NCI-H187 treated with DMSO at 0.1 percent for 48 hours (cell line): ENCODE measurements at places on chromosomes 2 and 18.

GRCh38 chr2:3021720-3022119 lies 355.9 kb downstream of the EIPR1 start:
- no peak for DNase-seq

GRCh38 chr2:111169268-111169667 lies 48.6 kb downstream of the BCL2L11 start:
- no peak for DNase-seq

DNA sequence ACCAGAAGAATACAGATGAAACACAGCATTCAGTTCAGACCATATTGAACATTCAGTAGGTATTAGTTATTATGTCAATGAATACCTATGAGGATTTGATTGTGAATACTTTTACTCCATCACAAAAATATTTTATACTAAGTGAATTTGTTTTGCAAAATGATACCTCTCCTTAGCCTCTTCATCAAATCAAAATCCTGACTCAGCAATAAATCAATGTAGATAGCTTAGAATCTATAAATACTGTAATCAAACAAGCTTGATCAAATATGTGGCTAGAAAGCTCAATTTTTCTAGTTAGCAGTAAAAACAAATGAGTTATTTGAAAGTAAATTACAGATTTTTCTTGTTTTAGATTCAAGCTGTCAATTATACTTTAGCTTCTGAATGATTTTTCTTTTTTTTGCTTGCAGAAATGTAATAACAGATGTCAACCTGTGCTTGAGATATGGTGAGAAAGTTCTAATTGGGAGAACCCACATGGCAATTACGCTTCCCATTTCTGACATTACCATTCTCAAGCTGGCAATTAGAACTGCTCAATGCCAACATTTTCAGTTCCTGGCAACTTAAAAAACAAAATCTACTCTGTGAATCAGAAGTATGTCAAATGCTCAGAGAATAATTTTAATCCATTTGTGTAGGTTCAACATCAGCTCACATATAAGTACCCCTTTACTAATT lies 109.6 kb downstream of the PRELID3A start:
- DNase-seq, result no peak

DNA sequence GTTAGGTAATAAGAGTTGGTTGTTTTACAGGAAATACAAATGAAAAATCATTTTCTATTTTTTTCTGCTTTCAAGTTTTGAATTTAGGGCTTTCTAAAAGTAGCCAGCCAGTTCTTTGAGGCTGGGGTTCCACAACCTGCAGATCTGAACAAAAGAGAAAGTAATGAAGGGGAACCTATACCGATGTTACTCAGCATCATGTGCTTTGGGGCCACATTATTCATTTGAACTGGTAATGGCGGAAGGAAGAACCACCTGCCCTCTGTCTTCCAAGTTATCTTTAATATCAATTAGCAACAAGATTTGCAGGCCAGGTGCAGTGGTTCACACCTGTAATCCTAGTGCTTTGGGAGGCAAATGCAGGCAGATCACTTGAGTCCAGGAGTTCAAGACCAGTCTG lies 12.9 kb upstream of the MRO start:
- DNase-seq, result no peak

DNA sequence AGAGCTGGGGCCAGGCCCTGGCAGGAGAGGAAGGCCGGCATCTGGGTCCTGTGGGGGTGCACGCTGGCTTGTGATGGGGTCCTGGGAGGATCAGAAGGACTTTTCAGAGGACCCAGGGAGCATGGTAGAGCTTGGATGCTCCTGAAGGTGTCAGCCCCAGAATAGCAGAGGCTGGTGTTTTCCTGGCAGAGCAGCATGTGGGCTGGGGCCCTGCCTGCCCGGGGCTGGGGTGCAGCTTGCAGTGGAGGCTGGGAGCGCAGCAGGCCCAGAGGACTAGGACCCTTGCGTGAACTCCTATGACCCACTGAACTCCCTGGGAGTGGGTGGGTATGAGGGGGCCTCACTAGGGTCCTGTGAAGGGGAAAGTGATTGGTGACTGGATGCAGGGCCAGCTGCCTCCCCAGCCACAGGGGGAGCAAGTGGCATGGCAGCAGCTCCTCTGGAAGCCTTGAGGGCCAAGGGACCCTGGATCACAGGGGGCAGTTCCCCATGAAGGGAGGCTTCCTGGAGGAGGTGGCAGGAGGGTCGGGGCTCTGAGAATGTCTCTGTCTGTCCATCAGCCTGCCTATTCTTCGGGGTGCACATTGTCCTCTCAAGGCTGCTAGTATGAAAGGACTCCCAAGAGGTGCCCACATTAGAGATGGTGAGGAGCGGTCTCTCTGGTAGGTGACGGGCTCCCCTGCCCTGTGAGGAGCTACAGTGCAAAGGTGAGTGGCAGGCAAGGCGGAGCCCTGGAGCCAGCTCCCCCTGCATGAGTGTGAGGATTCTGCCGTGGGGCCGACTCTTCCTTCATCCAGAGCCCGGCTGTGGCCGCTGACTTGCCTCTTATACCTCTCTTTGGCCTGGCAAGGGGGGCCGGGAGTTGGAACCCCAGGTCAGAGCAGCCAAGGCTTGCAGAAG lies 249.0 kb downstream of the DYSF start:
- no peak for DNase-seq

- DNase-seq, result no peak
Measured at GRCh38 chr2:172299741-172300140, 127.6 kb upstream of the ITGA6 start.

DNA sequence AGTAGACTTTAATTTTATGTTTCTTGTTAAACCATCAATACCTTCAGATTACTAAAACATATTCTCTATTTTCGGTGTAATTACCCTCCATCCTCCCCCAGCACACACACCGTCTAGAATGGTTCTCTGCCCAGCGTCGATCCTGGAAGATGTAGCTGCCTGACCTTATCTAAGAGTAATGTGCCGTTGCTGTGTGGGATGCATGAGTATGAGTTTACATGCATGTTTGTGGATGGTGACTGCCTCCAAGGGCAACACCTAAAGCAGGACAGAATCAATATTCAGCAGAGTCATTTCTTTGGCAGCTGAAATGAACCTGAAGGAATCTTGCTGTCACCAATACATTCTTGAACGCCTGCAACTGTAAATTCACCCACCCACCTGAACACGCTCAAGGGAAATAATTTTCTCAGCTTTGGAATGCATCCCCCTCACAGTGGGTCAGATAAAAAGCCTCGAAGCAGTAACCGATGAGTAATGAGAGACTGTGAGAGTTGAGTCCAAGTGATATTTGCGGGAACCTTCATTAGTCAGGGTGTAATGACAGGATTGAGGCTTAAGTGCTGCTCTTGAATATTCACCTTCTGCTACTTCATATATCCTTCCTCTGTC lies 155.8 kb upstream of the RND3 start:
- no peak for DNase-seq

DNA sequence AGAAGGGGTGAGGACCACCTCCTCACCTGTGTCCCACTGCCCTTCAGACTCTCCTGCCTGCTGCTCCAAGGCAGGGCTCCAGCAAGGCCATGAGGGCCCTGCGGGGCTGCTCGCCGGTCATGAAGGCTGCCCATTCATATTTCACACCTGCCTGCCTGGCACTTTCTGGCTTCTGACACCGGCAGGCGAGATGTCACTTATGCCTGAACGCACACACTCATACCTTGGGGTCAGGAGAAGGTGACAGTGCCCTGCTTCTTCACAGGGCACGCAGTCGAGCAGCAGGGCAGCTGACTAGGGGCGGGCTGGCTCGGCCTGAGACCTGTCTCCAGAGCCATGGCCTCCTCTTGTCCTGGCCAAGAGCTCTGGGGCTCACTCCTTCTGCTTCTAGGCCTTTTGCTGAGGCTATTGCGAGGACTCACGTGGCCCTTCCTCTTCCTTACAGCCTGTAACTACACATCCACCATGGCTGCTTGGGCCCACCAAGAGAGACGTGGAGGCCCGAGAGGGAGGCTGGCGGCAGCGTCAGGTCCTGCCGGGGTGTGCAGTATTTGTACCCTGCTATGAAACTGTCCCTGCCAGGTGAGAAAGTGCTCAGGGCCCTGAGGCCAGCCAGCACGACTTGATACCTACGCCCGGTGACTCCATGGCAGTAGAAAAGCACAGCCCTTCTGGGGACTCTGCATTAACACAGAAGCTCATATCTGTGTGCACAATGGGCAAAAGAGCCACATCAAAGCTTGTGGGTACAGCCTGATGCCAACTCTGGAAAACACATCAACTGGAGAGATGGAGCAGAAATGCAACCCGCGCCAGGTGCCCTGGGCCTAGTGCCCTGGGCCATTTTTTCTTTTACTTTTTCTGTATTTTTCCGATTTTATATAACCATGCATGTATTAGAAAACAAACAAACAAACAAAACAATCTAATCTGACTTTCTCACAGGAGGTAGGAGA lies 30.6 kb downstream of the HS6ST1 start:
- DNase-seq, result no peak

DNA sequence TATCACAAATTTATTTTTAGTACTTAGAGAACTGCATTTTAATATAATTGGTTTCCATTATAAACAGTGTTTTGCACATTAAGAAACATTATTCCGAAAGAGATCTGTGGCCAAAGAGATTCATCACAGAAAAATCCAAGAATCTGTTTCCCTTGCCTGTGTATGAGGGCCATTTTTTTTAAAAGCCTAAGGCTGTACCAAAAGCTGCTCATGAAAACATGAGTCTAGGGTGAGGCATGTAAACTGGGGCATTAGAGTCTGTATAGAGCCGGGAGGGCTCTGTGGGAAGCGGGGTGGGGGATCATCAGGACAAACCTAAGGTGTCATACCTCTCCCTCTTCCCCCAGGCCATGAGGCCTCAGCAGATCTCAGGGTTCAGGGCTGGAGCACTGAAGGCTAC lies 223.8 kb downstream of the FBXO15 start:
- no peak for DNase-seq

DNA sequence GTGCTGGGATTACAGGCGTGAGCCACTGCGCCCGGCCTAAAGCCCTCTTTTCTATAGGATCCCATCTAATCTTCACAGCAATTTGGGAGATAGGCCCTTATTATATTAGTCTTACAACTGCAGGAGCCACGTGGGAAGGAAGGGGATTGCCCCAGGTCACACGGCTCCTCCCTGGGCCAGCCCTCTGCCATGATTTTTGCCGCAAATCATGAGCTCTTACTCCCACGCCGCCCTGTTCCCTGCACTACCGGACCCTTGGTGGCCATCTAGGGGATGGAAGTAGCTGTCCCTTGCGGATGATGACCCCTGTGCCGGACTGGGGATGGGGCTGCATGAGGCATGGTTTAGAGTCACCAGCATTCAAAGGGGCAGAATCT lies 28.4 kb upstream of the PTMA start:
- no peak for DNase-seq

DNA sequence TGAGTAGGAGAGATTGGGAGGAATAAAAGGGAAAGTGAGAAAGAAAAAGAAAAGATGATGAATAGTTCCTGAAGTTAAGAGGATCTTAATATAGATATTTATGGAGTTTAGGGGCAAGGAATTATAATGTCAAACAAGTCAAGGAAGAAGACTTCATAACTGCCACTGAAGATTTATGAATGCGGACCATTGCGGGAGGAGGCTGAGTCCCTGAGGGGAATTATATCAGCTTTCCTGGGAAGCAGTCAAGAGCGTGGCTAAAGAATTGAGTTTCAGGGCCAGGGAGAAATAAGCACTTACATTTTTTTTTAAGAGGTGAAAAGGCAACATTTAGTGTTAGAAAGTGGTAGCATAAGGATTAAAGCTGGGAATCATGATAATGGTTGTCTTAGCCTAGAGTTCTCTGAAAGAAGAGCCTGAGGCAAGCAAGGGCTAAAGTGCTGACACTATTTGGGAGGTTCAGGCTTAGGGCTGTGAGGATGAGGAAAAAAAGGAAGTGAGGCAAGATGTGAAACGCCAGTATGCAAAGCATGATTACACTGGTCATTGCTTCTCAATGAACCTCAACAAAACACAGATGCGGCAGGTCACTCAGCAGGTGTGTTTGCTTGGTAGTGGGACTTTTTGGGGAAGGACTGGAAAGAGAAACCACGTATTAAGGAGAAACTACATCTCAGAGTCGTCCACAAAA lies 217.1 kb downstream of the SLC4A3 start:
- DNase-seq, result no peak

- DNase-seq, result no peak
Measured at GRCh38 chr18:10291568-10291981, 162.9 kb upstream of the APCDD1 start.

- no peak for DNase-seq
Measured at GRCh38 chr2:33073018-33073417, 126.3 kb downstream of the LTBP1 start.

DNA sequence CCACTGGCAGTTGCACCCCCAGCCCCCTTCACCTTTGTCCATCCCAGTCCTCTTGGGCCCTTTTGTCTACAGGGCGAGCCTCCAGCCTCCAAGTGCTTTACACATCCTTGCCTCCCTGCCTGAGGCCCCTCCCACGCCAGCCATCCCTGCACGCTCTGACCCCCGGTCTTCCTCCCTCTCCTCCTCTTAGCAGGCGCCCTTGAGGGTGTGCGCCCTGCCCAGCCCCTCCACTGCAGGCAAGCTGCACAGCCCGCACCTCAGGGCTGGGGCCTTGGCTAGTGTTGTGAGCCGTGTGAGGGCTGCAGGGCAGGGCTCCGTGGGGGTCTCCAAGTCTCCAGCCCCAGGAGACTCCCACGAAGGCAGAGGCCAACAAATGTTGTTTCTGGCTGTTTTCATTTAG lies 6.9 kb downstream of the BOK start:
- DNase-seq, result no peak

DNA sequence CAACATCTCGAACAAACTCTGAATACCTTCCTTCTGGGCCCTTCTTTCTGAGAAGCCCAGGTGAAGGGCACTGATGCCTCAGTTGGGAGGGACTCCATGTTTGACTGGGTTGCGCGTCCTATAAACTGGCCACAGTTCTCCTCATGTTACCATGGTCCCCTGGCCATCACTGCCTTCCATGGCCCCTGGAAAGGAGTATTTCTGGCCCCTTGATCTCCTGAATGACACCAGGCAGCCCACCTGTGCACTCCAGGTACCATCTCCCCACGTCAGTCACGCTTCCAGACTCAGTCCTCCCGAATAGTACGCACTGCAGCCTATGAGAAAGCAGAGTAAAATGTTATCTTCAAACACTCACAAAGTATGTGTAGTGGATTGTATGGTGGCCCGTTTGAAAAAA lies 73.9 kb downstream of the ACKR3 start:
- no peak for DNase-seq

- no peak for DNase-seq
Measured at GRCh38 chr18:9820719-9821118, 65.1 kb upstream of the TXNDC2 start.

- no peak for DNase-seq
Measured at GRCh38 chr2:224156436-224156835, 117.3 kb upstream of the SERPINE2 start.

- no peak for DNase-seq
Measured at GRCh38 chr2:180542511-180542910, 437.9 kb upstream of the UBE2E3 start.

GRCh38 chr2:207478572-207478971 lies 51.2 kb upstream of the CREB1 start:
- no peak for DNase-seq
